Thoracic aorta (tissue), 2 donors: ENCODE measurements at places on chromosomes 12 and 14. TPM values are rescaled to one million over a fixed set of nuclear protein-coding genes. Genes with fewer than 3 reads are reported as not detected.

DNA sequence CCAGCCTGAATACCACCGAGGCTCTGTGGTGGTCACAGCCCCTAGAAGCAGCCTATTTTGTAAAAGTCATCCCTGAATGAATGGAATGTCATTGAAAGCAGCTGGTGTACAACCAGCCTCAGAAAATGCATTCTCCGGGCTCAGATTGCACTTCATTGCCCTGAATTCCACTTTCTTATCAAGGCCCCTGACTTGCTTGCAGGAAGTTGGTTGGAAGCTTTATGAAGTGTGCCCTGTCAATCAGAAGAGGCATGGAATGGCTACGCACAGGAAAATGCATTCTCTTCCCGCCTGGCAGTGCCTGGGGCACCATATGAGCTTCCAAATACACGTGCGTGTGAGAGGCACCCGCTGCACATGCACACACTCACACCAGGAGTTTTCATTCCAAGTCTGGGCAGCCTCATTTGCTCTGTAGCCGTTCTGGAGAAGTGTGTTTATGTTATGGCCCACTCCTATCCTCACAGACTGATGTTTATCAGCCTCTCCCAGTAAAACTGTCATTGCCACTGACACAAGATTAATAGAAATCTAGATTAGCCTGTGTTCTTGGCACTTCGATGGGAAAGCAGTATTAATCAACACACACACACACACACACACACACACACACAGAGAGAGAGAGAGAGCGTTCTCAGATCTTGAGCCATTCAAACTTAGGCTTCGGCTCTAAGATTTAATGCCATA, 63.9 kb downstream of the NUAK1 start:
- no peaks in the 10 kb centered on the region for H3K27me3 ChIP-seq
- DNase-seq: no peak
- H3K27ac ChIP-seq: peak overlapping the region; percentile 60

DNA sequence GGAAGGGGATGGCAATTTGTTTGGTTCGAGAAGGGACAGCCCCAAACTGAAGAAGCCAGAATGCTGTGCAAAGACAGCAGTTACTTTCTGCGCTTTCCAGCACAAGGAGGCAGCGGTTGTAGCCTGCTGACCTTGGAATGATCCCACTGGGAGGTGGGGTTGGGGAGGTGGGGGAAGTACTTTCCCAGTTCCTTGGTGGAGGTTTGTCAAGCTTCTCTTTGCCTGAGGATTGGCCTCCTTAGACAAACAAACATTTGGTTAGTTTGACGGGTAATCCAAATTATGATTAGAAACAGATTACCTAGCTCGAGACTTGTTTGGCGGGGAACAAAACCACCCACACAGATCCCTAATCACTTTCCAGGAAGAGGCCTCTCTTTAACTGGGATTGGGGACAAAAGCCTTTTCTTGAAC, 79.1 kb upstream of the EGLN3 start:
- no peak overlapping the region for H3K4me3 ChIP-seq
- H3K4me1 ChIP-seq: no peaks in the 10 kb centered on the region
- no peak overlapping the region for H3K27ac ChIP-seq
- H3K27me3 ChIP-seq: no peaks in the 10 kb centered on the region

VCPKMT gene
- 12.2 TPM for total RNA-seq

GRCh38 chr14:46057799-46058198, 593.8 kb downstream of the RPL10L start:
- no peak overlapping the region for H3K4me3 ChIP-seq
- H3K27ac ChIP-seq: no peak overlapping the region
- no peaks in the 10 kb centered on the region for H3K4me1 ChIP-seq
- H3K27me3 ChIP-seq: no peaks in the 10 kb centered on the region
- no peak for DNase-seq
- H3K36me3 ChIP-seq: no peaks in the 10 kb centered on the region

DNA sequence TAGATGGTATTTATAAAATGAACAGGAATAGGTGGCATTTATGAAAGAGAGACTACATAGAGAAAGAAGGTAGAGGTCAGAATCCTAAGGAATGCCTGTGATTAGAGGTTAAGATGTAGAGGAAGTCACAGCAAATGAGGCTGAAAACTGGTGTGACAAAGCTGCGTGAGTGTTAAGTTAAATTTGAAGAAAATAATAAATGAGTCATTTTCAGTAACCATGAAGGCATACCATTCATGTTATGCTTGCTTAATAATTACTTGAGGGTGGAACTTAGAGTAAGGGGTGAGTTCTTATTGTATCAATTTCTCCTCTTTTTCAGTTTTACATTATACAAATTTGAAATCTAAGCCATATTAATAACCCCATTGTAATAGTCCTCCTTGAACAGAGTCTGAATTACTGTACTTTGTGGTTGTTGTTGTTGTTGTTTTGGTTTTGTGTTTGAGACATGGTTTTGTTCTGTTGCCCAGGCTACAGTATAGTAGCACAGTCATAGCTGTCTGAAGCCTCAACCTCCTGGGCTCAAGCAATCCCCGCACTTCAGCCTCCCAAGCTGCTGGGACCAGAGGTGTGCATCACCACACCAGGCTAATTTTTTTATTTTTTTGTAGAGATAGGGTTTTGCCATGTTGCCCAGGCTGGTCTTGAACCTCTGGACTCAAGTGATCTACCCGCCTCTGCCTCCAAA, 761.5 kb downstream of the GALC start:
- no peak overlapping the region for H3K27ac ChIP-seq
- DNase-seq: no peak
- H3K4me3 ChIP-seq: no peak overlapping the region
- no peaks in the 10 kb centered on the region for H3K36me3 ChIP-seq
- no peaks in the 10 kb centered on the region for H3K4me1 ChIP-seq

STXBP6 gene
- total RNA-seq: 4.4 TPM

DNA sequence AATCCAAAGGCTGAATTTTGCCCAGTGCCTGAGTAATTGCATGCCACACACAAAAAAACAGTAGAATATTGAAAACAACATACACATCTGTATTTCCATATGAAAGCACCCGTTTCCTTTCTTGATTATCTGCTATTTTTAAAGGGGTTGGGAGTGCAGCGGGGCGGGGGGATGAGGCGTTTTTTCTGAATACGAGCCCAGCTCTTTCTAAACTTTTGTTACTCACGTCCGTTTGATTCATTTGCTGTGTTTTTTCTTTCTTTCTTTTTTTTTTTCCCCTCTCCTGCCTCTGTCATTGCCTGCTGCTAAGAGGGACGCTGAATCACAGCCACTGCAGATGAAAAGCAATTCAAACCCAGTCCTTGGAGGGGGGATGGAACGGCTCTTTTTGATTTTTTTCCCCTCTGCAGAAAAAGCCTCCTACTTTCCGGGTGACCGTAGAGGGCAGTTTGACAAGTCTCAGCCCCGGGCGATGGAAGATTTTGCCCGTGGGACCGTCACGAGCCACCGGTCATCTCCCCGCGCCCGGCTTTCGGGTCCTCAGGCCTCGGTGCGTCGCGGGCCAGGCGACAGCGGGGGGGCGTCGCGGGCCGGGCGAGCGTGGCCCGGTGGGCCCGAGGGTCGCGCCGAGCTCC, 572 bp upstream of the RASSF8 start:
- H3K4me1 ChIP-seq: peaks cover 18% of the 10 kb centered on the region
- peaks cover 2% of the 10 kb centered on the region for H3K36me3 ChIP-seq
- peak overlapping the region; percentile 98 for H3K27ac ChIP-seq

- no peak overlapping the region for H3K27ac ChIP-seq
- H3K36me3 ChIP-seq: no peaks in the 10 kb centered on the region
- no peak for DNase-seq
- H3K4me1 ChIP-seq: no peaks in the 10 kb centered on the region
- no peak overlapping the region for H3K4me3 ChIP-seq
- no peaks in the 10 kb centered on the region for H3K27me3 ChIP-seq
Observed at GRCh38 chr12:74906224-74906623, 303.4 kb downstream of the KCNC2 start.
